ENCODE measurements at places on chromosomes 2 and 18.

DNA sequence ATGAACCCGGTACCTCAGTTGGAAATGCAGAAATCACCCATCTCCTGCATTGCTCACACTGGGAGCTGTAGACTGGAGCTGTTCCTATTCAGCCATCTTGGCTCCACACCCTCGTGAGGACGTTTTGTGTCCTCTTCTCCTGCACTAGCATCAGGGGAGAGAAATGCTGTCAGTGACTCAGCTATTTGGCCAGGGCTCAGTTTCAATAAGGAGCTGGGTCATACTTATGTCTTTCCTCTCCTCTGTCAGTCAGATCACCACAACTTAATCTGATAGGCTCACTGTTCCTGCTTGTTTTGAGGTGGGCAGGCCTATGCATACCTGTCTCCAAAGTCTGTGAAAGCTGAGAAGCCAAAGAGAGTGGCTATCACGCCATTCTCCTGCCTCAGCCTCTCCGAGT is 921.2 kb downstream of the DCC start:
- DNase-seq = no peak

- no peak for DNase-seq
Observed at GRCh38 chr2:44184106-44184505, 15.4 kb downstream of the PPM1B start.

DNA sequence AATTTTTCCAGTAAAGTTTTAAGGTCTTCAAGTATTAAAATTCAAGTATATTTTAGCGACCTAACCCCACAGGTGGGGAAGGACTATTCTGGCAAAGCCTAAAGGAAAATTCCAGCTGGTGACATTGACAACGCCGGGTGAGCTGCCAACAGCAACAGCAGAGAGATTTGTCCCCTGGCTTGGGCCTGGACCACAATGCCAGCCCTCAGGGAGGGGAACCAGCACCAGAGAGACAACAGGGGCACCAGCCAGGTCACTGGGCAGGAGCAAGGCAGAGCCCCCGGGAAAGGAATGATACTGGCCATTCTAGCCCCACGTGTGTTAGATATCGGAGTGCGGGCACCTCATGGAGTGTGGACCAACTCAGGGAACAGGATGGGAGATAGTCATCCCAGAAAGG is 95.7 kb downstream of the ARMC9 start:
- no peak for DNase-seq

DNA sequence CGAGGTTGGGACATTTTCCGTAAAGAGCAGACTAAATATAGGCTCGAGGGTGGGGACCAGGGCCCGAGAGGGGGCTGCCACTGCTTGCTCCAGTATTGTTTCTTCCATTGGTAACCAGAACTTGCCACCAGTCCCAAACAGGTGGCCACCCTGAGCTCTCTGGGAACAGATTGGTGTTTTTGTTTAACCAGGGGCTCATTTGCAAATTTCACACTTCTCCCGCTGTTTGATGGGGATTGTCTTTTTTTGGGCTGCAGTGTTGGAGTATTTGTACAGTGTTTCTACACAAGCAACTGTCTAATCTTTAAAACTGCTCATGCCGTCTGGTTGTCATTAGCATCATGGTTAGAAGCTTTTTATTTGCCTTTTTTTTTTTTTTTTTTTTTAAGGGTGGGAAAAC is 8.5 kb downstream of the AGAP1 start:
- DNase-seq = no peak

GRCh38 chr2:226488034-226488433 is 311.6 kb downstream of the IRS1 start:
- DNase-seq = no peak

GRCh38 chr18:35938562-35938961 is 33.9 kb upstream of the RMP24 start:
- no peak for DNase-seq

GRCh38 chr2:84731185-84731584 is 149.7 kb downstream of the TRABD2A start:
- DNase-seq = no peak

GRCh38 chr18:44788334-44788733 is 107.6 kb downstream of the SETBP1 start:
- DNase-seq = no peak

GRCh38 chr2:96580771-96581170 is 44.2 kb downstream of the ARID5A start:
- no peak for DNase-seq

DNA sequence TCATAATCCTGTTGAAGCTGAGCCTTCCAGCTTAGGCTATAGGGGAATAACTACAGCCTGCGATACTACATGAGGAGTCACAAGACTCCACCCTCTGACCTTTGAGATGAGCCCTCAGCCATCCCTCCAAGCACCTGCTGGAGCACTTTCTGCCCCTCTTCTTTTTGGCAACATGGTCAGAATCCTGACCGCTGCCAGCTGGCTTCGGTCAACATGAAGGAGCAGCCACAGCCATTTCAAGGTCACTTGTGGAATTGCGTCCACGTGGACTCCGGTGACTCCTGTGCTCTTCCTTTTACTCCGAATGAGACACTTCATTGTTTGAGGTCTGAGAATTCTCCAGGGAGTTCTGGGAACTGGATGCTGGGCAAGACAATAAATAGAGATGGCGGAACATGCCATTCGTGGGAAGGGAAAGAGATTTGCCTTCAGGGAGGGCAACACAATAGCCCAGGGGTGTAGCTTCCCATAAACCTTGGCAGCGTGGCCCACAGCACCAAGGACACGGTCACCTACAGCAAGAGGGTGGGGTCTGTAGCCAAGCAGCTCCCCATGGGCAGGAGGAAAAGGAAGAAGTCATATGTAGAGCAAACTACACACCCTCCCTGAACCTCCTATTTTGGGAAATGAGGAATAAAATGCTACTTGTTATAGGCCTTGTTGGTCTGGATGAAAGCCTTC is 73.3 kb upstream of the PPP1CB start:
- DNase-seq = no peak

DNA sequence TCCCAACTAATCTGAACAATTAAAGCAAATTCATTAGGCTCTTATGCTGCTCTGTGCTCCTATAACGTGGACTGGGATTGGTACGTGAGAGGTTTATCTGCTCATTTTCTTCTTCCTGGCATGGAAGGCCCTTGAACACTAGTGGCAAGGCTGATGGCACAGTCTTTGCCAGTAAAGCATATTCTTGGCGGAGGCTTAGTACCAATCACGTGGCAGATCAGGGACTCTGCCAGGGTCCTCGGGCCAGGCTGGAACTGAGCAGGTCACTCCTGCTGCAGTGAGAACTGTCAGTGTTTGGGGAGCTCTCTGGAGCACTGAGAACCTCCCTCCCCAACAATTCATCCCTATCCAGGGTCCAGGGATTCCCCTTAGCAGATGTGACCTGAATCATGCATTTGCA is 3.7 kb upstream of the ALPK2 start:
- no peak for DNase-seq

- no peak for DNase-seq
Observed at GRCh38 chr2:45980161-45980865, 316.9 kb upstream of the EPAS1 start.

DNA sequence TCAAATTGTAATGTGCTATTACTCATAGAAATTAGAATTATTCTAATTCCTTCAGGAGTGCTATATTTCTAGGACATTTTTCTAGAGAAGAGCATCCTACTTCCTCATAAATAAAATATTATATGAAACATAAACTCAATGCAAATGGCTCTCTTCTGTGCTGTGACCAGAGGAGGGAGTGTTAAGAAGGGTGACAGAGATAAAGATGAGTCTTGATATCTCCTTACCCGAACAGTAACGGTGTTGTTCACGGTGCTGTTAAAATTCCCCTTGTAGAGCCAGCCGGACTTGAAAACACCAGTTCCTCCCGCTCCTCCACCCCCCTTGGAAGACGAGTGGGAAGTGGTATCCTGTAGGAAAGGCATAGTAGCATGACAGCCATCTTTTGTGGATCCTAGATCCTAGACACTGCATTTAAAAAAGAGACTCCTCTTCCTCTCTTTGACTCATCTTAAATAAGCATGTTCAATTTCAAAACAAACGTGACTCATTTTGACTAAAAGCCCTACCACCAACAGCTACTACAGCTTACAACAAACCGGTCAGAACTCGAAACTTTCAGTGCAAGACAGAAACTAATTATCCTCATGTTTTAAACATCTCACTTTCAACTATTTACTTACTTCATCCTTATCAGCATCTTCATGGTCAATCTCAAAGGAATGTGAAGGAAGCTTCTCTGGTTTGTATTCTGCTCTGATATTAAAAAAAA is 156.3 kb downstream of the DOCK10 start:
- no peak for DNase-seq

DNA sequence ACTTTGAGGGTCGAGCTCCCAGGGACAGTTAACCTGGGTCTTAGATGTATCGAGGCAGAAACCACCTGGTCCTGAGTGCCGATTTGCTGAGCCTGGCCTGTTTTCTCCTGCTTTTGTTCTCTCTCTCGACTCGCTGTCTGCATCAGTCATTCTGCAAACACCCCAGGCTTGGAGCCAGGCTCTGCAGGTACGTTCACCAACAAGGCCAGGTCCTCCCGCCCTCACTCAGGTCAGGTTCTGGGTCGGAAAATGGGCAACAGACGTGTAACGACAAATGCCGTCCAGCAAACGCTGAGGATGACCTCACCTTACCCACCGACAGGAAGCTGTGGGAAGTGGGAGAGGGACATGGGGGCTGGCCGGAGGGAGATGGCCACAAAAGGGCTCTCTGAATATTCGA is 57.7 kb upstream of the PXDN start:
- no peak for DNase-seq

DNA sequence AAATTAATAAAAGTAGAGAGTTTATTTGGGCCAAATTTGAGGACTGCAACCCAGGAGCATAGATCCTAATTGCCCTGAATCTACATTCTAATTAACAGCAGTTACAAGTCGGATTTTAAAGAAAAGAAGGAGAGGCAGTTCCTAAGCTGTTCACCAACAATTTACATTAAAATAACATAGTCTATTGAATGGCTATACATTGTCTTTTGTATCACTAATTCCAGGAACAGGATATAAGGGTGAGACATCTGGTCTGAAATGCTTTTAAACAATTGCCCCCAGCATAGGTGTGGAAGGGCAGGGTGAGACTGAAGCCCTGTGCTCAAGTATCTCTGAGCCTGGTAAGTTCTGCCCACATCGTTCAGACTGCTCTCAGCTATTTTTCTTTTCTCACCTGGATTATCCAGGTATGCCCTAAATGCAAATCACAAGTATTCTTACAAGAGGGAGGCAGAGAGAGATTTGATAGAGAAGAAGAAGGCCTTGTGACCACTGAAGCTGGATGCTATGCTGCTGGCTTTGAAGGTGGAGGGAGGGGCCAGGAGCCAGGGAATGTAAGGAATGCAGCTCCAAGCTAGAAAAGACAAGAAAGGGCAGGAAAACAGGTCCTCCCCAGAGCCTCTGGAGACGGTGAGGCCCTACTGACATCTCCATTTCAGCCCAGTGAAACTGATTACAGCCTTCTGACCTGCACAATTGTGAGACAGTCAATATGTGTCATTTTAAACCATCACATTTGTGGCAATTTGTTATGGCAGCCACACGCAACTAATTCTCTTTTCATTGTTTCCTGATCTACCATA is 189.4 kb upstream of the ARL4C start:
- no peak for DNase-seq

GRCh38 chr18:28846958-28847357 is 670.0 kb upstream of the CDH2 start:
- no peak for DNase-seq

DNA sequence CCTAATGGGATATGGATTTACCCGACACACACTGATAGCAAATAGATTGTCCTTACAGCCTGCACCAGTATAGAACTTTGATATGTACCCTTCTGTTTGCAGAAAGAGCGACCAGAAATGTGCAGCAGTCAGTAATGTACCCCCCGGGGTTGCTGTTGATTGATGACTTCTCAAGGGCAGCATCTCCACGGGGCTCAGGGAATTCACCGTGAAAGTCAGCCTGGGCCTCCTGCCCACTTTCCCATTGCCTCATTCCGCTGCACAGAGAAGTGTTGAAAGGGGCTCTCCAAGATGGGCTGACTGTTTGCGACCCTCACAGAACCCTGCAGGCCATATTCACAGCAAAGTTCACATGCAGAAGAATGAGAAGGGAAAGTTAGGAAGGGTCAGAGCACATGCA is 241.3 kb downstream of the PRKCE start:
- no peak for DNase-seq

DNA sequence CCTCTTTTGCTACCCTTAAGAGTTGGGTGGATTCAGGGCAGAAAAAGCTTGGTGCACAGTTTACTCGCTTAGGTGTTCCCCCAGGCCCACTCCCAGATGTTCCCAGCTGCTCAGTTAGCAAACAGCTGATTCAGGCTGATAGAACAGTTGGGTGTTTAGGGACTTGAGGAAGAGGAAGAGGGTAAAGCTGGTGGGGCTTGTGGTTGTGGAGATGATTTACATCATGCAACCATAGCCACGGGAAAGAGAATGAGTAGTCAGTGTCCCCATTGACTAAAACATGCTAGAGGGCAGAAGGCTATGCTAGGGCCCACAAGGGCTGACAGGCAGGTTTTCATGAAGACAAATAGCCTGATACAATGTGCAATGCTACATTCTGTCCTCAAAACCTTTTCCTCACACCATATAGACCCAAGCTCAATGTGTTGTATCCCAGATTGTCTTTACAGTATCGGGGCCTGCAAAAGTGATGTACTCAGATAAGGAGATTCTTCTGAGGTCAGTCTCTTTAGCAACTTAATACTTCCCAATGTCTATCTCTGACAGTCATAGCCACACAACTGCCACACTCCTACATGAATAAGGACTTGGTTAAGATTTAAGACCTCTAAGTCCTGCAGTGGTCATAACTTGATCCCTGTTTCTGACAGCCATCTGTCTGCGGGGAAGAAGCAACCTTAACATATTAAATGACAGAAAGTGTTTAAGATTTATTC is 15.6 kb downstream of the COLEC12 start:
- DNase-seq = no peak

GRCh38 chr18:2547477-2548087 is 23.7 kb downstream of the METTL4 start:
- DNase-seq = no peak

DNA sequence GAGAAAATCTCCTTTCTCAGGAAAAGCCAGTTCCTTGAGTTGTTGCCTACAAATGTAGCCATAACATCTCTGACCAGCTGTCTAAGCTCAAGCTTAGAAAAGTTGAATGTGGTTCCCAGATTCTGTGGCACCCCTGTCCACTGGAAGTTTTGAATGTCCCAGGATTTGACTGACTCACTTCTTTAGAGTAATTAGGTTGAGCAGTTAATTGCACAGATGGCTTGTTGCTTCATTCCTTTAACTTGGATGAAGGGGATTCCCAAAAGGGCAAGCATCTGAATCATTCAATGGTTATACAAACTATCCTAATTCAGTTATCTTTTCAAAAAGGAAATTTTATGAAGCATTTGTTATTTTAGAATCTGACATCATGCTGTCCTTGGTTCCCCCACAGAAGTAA is 374.7 kb downstream of the LNPK start:
- DNase-seq = no peak

- DNase-seq = no peak
Observed at GRCh38 chr18:41266616-41267015, 688.4 kb upstream of the PIK3C3 start.

DNA sequence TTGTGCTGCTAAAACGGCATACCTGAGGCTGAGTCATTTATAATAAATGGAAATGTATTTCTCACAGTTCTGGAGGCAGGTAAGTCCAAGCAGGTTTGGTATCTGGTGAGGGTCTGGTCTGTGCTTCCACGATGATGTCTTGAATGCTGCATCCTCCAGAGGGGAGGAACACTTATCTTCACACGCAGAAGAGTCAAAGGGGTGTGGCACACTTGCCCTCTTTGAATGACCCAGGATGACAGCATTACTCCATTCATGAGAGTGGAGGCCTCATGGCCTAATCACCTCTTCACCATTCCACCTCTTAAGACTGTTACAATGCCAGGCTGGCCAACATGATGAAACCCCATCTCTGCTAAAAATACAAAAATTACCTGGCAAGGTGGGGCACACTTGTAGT is 61.0 kb downstream of the NCAPH start:
- no peak for DNase-seq
